Mammary epithelial cell (primary cell): ENCODE measurements at places on chromosomes 7 and 10. TPM values are rescaled to one million over a fixed set of nuclear protein-coding genes. Genes with fewer than 3 reads are reported as not detected.

SPDYE5 gene
- not detected in 2 replicates for total RNA-seq

RAB19 gene
- 1.3 TPM for total RNA-seq

ZNF804B gene
- total RNA-seq, result not detected in 2 replicates

CHST3 gene
- 27.0 and 32.4 TPM in 2 replicates for total RNA-seq

TMEM26 gene
- not detected for total RNA-seq

IL2RA gene
- not detected in 2 replicates for total RNA-seq

LRRD1 gene
- under 0.01 TPM for total RNA-seq

ADAMTS14 gene
- total RNA-seq, result 0.35 and 0.61 TPM in 2 replicates
